ENCODE measurements at places on chromosomes 1 and 21. TPM values are rescaled to one million over a fixed set of nuclear protein-coding genes. Genes with fewer than 3 reads are reported as not detected.

- DNase-seq = no peak
Measured at GRCh38 chr1:172582889-172583288, 49.9 kb downstream of the SUCO start.

GRCh38 chr1:192703283-192704206, 67.6 kb downstream of the RGS13 start:
- peak; percentile 11 for DNase-seq

GRCh38 chr1:31244326-31244725, 4.6 kb upstream of the NKAIN1 start:
- peak; percentile 44 for DNase-seq

Gene TNFRSF25
- total RNA-seq = 0.49 TPM

Gene IL20
- total RNA-seq = not detected

Gene WDR64
- total RNA-seq = not detected

Gene LCE1B
- not detected for total RNA-seq

All from RPMI7951 (cell line).